ENCODE measurements at places on chromosomes 16 and 17.

- no peak for DNase-seq
Observed at GRCh38 chr17:80920441-80920840, 71.2 kb upstream of the CHMP6 start.

GRCh38 chr16:56625140-56625942 is at the start of gene MT1E:
Gene MT1E (plus strand): TSS chr16:56625781. CDS start chr16:56625852, 71 bp downstream.
- no peak for DNase-seq

DNA sequence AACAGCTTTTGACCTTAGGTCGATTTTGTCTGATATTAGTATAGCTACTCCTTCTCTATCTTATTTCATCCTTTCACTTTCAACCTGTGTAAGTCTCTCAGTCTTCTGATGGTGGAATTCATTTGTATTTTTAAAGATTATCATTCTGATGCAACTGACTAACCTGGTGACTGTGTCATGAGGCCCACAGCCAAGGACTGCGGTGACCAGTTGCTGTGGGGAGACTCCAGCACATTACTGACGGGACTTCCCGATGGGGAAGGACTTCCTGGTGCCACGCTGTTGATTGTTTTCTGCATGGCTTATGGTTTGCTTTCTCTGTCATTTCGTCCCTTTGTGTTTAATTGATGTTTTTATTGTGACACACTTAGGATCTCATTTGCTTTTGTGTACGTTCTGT is 34.2 kb downstream of the RMI2 start:
- peak; percentile 72 for DNase-seq

DNA sequence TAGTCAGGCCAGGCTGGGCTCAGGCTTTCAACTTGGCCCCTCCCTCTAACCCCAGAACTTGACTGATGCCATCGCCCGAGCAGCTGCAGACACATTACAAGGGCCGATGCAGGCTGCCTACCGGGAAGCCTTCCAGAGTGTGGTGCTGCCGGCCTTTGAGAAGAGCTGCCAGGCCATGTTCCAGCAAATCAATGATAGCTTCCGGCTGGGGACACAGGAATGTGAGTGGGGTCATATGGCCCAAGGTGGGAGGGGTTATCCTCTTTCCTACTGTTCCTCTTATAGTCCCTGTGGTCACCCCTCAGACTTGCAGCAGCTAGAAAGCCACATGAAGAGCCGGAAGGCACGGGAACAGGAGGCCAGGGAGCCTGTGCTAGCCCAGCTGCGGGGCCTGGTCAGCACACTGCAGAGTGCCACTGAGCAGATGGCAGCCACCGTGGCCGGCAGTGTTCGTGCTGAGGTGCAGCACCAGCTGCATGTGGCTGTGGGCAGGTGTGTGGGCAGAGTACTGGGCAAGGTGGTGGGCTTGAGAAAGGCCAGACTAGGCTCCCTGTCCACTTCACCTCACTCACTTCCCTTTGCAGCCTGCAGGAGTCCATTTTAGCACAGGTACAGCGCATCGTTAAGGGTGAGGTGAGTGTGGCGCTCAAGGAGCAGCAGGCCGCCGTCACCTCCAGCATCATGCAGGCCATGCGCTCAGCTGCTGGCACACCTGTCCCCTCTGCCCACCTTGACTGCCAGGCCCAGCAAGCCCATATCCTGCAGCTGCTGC is 2.1 kb upstream of the NRN1L start:
- no peak for DNase-seq

- peak; percentile 77 for DNase-seq
Observed at GRCh38 chr16:4273858-4274311, 1.1 kb upstream of the TFAP4 start.

DNA sequence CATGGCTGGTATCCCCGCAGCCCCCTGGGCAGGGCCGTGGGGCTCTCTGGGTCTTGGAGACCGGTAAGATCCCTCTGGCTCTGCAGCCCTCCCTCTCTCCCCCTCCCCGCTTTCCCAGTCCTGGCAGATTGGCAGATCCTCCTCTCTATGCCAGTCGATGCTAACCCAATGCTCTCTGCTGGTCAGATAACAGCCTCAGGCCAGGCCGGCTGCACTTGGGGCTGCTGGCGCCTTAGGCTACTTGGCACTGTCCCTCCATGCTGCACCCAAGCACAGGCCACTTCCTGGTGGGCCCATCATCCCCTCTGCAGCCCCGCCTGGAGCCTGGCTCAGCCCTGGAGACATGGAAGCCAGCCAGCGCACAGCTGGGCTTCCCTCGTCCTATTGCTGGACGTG is 81.7 kb downstream of the RTN4RL1 start:
- DNase-seq, result no peak

- DNase-seq, result no peak
Observed at GRCh38 chr17:32936186-32936893, 8.4 kb downstream of the TMEM98 start.

- DNase-seq, result peak; percentile 20
Observed at GRCh38 chr17:81230043-81230820, 7.5 kb upstream of the CEP131 start.

- no peak for DNase-seq
Observed at GRCh38 chr17:28141313-28141712, 98.8 kb downstream of the NLK start.

DNA sequence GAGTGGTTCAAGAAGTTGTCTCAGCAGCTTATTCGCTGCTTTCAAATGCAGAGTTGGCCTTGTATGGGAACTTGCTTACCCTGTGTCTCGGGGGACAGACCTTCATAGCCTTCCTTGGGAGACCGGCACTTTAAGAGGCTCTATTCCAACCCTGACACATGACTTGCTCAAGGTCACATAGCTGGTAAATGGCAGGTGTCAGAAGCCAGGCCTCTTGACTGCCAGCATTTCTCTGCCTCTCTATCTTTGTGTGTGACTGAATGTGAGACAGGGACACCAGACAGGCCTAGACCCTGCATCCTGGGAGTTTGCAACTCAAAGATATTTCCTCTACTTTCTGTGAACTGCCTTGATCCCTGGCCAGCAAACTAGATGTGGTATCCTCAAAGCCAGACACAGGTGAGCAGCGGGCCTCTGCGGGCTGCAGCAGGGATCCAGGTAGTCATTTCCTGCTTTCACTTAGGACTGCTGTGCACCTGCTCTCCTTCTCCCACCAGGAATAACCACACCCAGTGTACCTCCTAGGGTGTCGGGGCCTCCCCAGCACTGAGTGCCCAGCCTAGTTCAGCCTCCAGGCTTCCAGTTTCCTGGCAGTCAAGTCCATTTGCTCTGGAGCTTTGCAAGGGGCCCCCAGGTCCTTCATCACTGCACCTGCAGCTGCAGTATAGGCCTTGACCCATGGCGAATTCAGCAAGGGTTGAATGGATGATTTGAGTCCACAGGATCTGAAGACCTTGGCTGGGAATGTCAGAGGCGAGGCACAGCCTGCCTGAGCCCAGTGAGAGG is 116.6 kb upstream of the TNRC6C start:
- DNase-seq, result no peak
